ENCODE measurements at places on chromosomes 5 and 9.

GRCh38 chr9:110900917-110901316, 137.4 kb downstream of the LPAR1 start:
- no peak for DNase-seq

GRCh38 chr9:88551546-88552137, 16.7 kb downstream of the NXNL2 start:
- DNase-seq = no peak

- no peak for DNase-seq
Measured at GRCh38 chr9:130294664-130295063, 29.1 kb downstream of the HMCN2 start.

GRCh38 chr5:126365446-126366198, 57.6 kb upstream of the GRAMD2B start:
- no peak for DNase-seq

GRCh38 chr5:75460942-75461610, 50.4 kb downstream of the CERT1 start:
- no peak for DNase-seq

DNA sequence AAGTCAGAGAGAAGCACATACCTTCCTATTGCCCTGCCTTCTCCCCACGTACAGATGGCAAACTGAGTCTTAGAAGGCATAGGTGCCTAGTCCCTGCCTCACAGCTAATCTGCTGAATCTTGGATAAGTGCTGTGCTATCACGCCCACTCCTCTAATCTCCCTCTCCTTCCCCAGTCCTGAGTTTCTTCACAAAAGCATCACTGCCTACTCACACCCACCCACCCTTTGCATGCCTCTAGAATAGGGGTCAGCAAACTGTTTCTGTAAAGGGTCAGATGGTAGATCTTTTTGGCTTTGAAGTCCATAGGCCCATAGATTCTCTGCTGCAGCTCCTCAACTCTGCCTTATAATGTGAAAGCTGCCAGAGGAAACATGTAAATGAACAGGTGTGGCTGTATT, 23.2 kb upstream of the JADE2 start:
- no peak for DNase-seq

- DNase-seq = no peak
Measured at GRCh38 chr9:125061391-125061790, 81.9 kb downstream of the SCAI start.

- DNase-seq = no peak
Measured at GRCh38 chr5:669111-669841, 23.9 kb downstream of the TPPP start.

Data from stimulated activated CD8-positive, alpha-beta memory T cell treated with anti-CD3 and anti-CD28 coated beads, Interleukin-15, amount 100 ng/mL, for 4 hours (primary cell).